ENCODE measurements at places on chromosomes 6 and 20. TPM values are rescaled to one million over a fixed set of nuclear protein-coding genes. Genes with fewer than 3 reads are reported as not detected.

The APCDD1L gene
- total RNA-seq, result 0.40 TPM

DNA sequence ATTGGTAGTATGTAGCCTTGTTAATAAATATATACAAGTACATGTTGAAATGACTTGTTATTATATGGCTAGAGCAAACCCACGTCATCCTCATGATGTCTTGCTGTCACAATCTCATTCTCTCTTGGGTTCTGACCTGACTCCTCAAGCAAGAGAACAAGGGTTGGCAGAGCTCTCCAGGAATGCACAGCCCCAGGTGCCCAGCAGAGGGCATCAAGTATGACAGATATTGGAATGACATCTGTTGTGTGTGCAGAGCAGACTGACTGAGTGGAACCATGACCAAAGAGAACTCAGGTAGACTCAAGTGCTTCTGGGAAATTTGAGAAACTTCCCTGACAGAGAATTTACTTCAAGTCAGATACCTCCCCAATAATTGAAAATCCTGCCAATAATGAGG lies 90.6 kb downstream of the PAX1 start:
- DNase-seq, result no peak

- no peak for DNase-seq
Observed at GRCh38 chr6:43669050-43669921, 18.3 kb downstream of the MRPS18A start.

- DNase-seq, result no peak
Observed at GRCh38 chr6:40932366-40932765, 106.7 kb downstream of the UNC5CL start.

- DNase-seq, result peak; percentile 21
Observed at GRCh38 chr20:41398408-41398807, 31.8 kb upstream of the EMILIN3 start.

DNA sequence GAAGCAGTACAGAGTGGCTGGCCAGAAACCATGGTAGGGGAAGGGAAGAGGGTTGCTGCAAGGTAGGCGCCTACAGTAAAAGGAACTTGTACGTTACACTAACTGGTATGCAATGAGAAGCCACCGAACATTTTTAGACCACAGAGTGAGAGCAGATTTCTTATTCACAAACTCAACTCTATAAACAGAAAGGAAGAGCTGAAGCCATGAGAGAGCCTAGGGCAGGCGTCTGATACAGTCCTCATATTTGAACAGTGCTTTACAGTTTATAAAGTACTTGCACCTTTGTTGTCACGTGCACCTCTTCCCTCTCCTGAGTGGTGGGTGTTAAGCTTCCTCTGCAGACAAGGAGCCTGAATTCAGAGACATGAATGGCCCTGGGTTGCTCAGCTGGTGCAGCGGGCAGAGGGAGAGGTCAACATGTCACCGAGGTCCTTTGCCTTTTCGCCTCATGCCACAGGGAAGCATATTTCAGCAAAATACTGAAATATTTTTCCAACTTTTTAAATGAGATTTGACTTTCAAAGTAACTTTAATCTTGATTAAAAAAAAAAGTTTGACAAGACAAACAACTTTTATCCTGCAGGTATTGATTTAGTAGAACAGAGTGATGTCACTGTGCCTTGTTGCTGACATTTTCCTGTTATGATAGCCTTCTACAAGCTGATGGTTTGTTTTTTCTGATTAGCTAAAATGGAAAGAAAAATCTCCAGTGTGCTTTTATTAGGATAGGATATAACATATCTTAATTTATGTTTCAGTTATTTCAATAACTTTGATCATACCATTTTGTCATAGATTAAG lies 23.8 kb downstream of the UST start:
- DNase-seq, result no peak

The GRM4 gene
- total RNA-seq, result not detected

The ADGRF5 gene
- total RNA-seq, result 3.2 TPM

GRCh38 chr6:87139236-87139635 lies 16.1 kb upstream of the ZNF292 start:
- no peak for DNase-seq

DNA sequence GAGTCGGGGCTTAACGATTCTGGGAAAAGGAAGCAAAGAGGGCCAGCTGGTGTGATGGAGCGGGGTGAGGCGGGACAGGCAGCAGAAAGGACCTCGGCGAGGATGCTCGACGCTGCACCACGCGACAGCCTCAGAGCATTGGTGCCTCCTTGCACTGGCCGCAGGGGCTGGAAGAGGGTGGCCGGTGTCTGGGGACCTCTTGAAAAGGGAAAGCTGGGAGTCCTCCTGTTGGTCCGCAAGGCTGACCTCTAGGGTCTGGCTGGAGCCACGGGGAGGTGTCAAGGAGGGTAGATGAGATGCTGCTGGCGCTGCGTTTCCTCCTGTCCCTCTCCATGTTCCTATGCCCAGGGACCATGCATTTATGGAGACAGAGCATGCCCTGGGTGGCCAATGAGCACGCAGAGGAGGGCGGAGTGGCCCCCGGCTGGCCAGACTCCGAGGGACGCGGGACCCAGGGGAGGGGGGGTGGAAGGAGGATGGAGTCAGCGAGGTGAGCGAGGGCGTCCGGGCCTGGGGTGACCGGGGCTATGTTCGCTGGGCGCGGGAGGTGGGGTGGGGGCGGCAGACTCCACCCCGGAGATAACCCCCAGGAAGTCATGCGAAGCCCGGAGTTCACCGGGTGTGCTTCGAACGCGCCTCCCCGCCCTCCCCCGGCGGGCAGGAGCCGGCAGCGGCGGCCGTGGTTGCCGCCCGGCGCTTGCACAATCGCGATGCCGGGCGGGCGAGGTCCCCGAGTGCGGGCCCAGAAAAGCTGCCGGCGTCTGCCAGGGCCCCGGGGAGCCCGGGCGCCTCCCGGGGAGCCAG lies at the start of gene CYP24A1:
Gene CYP24A1 (minus strand): TSS at position 334 of the 804 bp plus-strand sequence. CDS start 407 bp downstream, outside the sequence.
- DNase-seq, result peak; percentile 22

The HTR1B gene
- total RNA-seq, result not detected

The CST2 gene
- not detected for total RNA-seq

The SPO11 gene
- not detected for total RNA-seq

GRCh38 chr6:152594701-152595100 lies 42.5 kb downstream of the SYNE1 start:
- DNase-seq, result no peak

DNA sequence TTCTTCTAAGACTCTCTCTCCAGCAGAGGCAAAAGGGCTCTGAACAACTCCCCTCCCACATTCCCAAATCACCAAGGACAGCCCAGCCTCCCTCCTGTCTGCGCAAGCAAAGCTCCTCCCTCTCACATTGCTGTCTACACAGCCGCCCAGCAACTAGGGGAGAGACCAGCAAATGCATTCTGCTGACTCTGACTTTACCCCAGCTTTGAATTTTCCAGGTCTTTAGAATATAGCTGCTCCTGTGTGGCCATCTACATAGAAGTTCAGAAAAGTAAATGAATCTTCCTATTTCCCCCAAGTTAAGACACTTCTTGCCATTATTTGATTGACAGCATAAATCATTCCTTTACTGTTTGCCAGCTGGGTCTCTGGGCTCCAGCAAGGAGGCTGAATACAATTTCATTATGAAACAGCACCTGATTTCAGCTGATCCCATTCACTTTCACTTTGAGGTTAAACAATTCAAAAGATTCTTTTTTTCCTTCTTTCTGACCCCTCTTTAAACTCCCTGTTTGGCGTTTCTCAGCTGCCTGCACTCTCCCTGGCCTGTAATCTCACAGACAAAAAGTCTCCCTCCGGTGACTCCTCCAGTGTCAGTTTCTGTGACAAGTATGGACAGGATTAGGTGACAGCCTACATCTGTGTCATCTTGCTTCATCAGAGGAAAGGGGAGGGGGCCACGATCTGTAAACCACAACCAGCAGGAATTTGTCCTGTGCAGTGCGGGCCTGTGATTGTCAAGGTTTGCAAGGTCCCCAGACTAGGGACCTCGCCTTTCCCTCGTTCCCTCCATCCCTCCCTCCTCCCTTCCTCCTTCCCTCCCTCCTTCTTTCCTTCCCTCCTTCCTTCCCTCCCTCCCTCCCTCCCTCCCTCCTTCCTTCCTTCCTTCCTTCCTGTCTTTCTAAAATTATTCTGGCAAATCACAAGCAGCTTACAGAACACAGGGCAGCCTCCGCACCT lies 205.6 kb upstream of the RIN2 start:
- DNase-seq, result no peak

The TXLNB gene
- total RNA-seq, result 0.14 TPM

GRCh38 chr20:45957021-45957941 lies 14.7 kb downstream of the ZNF335 start:
- DNase-seq, result peak; percentile 19

- DNase-seq, result no peak
Observed at GRCh38 chr20:8221887-8222419, 89.9 kb downstream of the PLCB1 start.

- no peak for DNase-seq
Observed at GRCh38 chr20:6295127-6295866, 172.5 kb upstream of the FERMT1 start.

GRCh38 chr20:32839982-32840285 lies 18.8 kb upstream of the EFCAB8 start:
- DNase-seq, result no peak

DNA sequence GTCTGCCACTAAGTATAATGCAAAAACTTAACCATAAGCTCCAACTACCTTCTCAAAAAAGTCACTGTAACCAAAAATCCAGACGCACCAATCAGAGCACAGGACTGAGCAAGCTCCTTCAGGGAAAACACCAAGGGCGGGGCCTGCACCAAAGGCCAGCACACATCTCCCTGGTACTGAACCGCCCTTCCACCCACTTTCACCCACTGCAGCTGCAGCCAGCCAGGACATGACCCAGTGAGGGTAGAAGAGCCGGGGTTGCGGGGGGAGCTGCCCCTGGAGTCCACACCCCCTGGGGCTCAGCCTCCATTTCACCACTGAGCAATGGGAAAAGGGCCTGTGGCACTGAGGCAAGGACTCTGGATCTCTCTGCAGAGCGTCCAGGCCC lies 54.3 kb downstream of the TAF4 start:
- no peak for DNase-seq

GRCh38 chr20:17806739-17807441 lies 107.1 kb downstream of the BANF2 start:
- DNase-seq, result peak; percentile 42

GRCh38 chr6:142279350-142280180 lies 22.2 kb upstream of the ADGRG6 start:
- no peak for DNase-seq

- no peak for DNase-seq
Observed at GRCh38 chr20:62506087-62506486, 30.3 kb upstream of the GATA5 start.

GRCh38 chr6:2116496-2116895 lies 128.9 kb downstream of the GMDS start:
- DNase-seq, result no peak

The PI3 gene
- total RNA-seq, result 979 TPM

The XKR7 gene
- 0.11 TPM for total RNA-seq

- no peak for DNase-seq
Observed at GRCh38 chr6:140077827-140078560, 703.5 kb upstream of the CITED2 start.

DNA sequence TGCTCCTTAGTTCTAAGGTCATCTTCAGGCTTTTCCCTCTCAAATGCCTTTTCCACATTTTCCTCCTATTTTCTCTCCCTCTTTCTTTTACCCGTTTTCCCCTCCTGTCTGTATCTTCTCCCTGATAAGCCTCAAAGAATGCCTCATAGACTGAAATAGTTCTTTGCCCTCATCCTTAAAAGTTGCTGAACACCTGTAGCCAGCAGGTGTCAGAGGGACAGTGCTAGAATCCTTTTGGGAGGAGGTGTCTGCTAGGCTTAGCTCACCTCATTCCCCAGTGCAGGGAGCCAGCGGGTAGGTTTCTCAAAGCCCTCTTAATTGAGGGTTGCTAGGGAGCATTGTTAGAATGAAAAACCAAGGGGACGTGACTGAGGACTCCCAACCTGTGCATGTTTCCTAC lies 204.0 kb downstream of the TSHZ2 start:
- no peak for DNase-seq

DNA sequence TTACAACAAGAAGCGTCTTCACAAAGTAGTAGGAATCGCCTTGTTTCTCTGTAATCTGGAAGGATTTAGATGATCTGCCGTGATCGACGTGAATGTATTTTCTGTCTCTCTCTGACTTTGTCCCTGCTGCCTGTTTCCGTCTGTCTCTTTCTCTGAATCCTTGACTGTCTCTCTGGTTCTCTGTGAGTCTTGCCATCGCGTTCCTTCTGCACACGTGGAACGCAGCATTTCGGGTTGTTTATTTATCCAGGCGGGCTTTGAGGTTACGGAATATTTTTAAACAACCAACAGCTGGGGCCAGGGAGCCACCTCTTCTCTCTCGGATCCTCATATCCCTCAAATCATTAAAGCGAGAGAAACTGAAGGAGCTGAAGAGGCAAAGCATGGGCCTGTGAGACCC lies 215.9 kb downstream of the ZDHHC14 start:
- DNase-seq, result no peak

The DCBLD1 gene
- 14.5 TPM for total RNA-seq

DNA sequence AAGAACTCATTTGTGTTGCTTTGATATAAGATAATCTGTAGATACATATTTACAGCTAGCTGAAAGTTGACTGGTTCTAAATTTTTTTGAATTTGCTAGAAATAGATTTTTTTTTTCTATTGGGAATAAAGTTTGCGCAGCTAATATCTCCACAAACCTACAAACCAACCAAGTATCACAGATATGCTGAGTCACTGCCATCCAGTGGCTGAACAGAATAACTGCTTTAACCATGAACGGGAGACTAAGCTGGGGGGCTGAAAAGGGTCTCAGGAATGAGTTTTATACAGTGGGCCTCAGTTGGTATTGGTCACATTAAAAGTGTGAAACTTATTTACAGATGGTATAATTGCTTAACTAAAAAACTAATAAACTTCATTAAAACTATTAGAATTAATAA lies 326.7 kb upstream of the CNR1 start:
- DNase-seq, result no peak

GRCh38 chr6:161003336-161003735 lies 11.8 kb downstream of the MAP3K4 start:
- no peak for DNase-seq

The BMP7 gene
- 0.34 TPM for total RNA-seq

The ZNF334 gene
- 2.2 TPM for total RNA-seq

- no peak for DNase-seq
Observed at GRCh38 chr6:45554591-45554990, 176.9 kb upstream of the SUPT3H start.

The THEMIS gene
- 1.1 TPM for total RNA-seq

- DNase-seq, result no peak
Observed at GRCh38 chr6:9977411-9977810, 437.5 kb downstream of the TFAP2A start.

GRCh38 chr6:106177786-106178185 lies 91.7 kb downstream of the PRDM1 start:
- DNase-seq, result no peak

The CGA gene
- total RNA-seq, result not detected

DNA sequence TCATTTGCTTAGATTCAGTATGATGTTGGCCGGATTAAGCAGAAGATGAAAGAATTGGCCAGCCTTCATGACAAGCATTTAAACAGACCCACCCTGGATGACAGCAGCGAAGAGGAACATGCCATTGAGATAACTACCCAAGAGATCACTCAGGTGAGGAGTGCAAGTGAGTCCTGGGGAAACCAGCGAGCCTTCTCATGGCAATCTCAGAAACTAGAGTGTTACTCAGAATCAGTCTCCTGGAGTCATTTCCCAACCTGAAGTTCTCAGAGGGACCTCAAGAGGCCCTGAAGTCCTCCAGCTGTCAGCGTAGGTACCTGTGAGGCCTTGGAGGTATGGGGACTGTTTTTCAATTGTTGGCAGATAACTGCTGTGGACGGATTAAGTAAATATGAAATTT lies 16.9 kb downstream of the STX16 start:
- no peak for DNase-seq

The SLC35D3 gene
- total RNA-seq, result 0.28 TPM

The FOXC1 gene
- total RNA-seq, result 1.5 TPM

Data from left colon (tissue), 2 donors.